Nephron progenitor cell (in vitro differentiated cells): ENCODE measurements at places on chromosomes 4 and X.

DNA sequence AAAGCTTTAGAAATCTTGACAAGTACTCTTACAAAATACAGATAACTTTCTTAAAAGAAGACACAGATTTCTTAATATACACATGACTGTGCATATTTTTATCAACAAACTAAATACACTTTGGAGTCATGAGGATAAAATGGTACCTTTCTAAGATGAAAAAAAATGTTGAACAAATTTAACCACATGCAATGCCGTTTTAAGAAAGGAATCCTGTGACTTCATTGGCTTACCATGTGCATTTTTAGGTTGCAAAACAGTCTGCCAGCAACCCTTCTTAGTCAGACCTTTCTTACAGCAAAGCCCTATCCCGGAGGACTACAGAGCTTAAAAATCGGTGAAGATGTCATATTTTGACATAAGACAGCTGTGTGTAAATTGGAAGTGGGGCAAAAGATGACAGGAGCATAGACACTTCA is 51.7 kb downstream of the GASK1B start:
- DNase-seq, result no peak

- DNase-seq, result no peak
Observed at GRCh38 chrX:139909712-139910111, 23.1 kb downstream of the ATP11C start.

DNA sequence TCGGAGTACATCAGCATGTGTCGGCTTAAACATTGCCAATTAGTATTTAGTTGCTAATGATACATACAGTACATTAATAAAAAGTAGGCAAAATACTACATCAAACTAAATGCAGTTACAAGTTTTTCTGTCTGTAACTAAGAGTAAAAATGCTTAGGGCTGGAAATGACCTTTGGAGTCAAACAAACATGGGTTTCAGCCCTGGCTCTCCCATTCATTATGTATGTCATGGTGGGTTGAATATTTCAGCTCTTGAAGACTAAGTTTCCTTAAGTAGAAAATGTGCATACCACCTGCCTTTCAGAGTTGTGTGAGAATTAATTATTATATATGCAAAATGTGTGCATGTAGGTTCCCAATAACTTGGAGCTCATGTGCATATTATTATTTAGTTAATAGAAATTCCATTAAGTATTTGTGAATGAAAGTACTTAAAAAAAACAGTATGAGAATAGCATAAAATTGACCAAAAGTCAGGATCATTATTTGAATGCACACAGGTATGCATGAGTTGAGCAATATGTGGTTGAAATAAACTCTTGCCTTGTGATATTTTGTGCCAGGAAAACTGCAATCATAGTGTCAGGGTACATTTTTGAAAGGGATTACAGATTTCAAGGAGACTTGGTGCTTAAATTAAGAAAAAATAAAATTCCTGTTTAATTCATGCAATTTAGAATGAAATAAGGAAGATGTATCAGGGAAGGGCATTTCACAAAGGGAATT is 2048.7 kb downstream of the PCDH7 start:
- no peak for DNase-seq

DNA sequence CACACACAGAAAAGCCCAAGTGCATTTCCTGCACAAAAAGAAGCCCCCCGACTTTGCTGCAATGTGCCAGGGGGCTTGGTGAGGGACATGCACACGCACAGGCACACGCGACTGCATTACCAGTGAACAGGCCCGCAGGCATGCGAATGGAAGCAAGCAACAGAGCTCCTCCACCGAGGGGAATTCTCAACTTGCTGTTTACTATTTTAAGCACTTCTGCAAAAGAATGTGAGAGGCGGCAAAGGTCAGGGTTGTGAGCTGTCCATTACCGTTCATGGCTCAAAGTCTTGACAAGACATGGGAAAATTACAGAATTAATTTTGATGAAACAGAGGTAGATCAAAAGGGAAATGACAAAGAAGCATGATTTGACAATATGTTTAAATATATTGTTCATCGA is 342.5 kb upstream of the NOCT start:
- DNase-seq, result no peak

- no peak for DNase-seq
Observed at GRCh38 chr4:56128213-56128612, 179.5 kb downstream of the CEP135 start.

- DNase-seq, result no peak
Observed at GRCh38 chr4:6946497-6946896, 36.9 kb downstream of the TBC1D14 start.

DNA sequence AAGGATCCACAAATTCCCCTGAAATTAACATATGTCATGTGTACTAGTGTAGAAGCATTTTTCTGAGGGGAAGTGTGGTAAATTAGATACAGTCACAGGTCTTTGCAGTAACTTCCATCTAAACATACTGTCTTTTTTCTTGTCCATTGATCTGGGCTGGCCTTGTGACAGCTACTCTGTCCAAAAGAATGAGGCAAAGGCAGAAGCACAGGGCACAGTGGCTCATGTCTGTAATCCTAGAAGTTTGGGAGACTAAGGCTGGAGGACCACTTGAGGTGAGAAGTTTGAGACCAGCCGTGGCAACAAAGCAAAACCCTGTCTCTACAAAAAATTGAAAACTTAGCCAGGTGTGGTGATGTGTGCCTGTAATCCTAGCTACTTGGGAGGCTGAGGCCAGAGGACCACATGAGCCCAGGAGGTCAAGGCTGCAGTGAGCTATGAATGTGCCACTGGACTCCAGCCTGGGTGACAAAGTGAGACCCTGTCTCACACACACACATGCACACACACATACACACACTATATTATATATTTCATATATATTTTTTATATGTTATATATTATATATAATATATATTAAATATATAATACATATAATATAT is 47.6 kb downstream of the HAND2 start:
- DNase-seq, result no peak

DNA sequence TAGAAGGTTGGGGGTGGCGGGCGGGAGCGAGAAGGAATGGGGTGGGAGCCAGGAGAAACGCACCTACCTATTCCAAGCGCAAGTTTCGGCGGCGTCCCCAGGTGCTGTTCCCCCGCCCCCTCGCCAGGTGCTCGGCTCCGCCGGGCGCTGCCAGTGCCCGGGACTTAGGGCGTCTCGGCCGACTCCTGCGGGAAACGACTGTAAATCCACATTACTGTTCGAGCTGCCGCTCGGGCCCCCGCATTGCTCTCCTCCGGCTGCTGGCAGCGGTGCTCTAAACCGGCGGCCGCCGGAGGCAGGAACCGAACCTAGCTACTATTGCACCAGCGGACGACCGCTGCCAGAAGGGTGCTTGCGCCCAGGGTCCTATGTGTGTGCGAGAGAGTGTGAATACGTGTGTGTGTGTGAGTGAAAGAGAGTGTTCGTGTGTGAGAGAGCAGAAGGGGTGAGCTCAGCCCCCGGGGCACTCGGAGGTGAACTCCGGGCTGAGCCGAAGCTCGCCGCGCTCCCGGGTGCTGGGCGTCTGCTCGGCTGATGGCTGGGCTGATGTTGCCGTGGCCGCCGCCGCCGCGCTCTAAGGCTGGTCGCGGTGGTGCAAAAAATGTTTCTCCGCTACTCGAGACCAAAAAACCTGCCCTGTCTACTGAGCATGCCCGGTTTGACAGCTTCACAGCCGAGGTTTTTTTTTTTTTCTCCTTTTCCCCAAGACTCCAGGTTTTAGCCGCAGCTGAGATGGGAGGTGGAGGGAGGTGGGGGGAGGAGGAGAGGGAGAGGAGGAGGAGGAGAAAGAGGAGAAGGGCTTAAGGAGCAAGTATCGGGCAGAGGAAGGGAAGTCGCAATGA is 115.7 kb upstream of the TEX13C start:
- DNase-seq, result peak; percentile 76

- no peak for DNase-seq
Observed at GRCh38 chr4:58553031-58553430, 1442.8 kb upstream of the IGFBP7 start.

- DNase-seq, result no peak
Observed at GRCh38 chr4:27985522-27985921, 1124.9 kb downstream of the STIM2 start.

DNA sequence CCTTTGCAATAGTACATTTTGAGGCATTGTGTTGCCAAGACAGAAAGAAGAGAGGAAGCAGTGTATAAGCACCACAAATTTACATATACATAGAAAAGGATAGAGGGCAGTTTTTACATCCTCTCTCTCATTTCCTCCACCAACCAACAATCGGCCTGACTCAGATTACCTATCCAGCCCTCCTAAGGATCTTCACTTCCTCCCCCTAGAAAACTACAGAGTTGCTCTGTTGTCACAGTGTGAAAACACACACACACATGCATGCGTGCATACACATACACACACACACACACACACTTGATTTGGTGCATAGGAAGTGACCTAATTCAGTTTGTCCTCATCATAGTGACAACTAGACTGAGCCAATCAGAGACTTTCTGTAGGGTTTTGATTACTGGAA is 98.8 kb upstream of the SPRY1 start:
- no peak for DNase-seq

DNA sequence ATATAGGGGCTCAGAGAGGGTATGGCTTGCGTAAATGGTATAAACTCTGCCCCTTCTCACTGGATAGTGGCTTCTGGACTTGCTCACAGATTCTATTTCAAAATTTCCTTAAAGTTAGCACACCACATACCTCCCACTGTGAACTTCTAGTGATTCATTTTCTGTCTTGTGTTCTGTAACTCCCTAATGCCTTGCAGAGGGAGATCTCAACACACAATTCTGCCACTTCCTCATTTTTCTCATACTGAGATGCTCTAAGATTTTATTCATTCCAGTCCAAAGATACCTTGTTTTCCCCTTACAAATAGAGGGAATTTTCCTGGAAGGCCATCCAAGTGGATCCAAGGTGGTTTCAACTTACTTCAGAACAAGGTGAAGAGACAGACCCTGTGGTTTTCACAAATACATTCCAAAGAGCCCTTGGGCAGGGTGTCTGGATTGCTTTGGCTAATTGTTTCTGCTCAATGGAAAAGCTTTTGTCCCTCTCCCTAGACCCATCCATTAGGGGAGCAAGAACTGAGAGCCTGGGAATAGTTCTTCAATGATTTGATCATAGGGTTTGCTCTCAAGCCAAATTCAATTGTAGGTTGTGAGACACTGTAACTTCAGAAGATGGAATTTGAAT is 52.1 kb upstream of the CAPN6 start:
- no peak for DNase-seq

DNA sequence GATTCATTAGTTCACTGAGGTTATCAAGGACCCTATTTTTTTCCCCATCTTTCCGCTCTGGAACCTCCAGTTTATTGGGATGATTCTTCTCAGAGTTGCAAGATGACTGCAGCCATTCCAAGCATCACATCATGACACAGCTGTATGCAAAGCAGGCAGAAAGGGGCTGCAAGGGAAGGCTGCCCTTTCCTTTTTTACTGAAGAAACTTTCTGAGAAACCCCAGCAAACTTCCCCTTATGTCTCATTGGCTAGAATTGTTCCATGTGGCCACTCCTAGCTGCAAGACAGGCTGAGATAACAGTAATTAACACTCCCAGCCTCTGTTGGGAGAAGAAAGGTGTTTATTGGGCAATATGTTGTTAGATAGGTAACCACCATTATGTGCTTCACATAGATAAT is 102.6 kb downstream of the SATL1 start:
- no peak for DNase-seq

- DNase-seq, result no peak
Observed at GRCh38 chrX:3175659-3176438, 134.6 kb downstream of the ARSF start.

DNA sequence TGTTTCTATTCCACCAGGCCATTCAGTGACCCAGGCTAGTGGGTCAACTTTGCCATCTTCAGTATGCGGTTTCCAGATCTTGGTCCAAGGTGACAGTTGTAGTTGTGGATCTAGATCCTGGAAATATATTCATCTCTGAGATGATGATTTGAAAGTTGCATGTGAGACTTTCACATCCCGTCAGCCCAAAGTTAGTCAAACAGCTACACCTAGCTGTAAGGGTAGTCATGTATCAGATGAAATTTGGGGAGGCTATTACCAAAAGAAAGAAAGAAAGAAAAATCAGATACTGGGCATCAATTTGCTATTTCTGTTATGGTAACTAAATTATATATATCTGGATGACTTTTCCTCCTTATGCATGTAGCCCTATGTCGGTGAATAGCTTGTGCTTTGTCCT is 259.4 kb upstream of the ARX start:
- DNase-seq, result no peak

DNA sequence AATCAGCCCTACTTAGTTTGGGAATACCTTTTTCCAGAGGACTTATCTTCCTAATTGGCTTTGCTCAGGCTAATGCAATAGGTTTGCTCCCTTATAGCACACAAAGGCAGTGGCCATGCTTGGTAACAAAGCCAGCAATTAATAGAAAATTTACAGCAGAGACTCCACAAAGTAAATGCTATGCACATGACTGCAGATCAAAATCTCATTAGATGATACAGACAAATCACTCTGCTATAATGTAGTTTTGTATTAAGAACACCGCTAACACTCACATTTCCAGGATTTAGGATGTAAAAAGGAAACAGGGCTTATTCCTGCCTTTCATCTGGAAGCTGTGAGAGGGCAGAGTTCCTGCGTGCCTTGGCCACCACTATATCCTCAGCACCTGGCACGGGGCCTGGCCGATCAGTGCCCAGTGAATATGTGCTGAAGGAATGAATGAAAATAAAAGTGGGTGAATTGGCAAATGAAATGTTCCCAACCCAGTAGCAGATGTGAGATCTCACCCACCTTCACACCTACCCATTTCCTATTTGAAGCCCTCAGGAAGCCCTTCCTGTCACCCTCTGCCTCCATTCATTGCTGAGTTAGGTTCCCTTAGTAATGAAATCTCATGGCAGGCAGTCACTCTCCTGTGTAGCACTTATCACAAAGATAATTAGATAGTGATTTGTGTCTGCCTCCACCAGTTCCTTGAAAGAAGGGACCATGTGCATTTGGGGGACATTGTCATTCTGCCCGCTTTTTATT is 5.1 kb downstream of the SEPTIN6 start:
- no peak for DNase-seq

DNA sequence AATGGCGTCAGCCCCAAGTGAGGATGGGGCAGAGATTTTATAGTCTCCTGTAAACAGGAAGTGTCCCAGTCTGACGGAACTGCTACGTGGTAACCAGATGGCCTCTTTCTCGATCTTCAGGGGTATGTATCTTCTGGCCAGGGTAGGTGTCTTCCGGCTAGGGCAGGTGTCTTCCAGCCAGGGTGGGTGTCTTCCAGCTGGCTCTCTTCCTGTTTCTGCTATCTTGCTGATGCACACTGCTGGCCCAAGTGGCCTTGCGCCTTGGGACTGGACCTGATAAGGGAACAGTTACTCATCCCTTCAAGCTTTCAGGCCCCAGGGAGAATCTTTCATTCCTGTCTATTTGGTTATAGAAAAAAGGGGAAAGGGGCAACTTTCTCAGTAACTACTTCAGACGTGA is 178.7 kb upstream of the MAGEE2 start:
- DNase-seq, result no peak
